ENCODE measurements at places on chromosomes 12 and 14.

DNA sequence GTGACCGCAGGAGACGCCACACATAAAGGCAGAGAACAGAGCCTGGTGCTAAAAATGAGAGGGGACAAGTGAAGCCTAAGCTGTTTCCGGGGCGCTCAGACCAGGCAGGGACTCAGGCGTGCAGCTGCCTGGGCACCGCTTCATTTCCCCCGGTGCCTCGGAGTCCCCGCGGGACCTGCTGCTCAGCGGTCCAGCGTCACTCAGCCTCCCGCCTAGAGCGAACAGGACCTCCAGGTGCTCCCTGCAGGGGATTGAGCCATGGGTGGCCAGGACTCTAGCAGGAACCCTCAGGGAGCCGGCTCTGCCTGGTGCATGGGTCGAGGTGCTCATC, 31.0 kb downstream of the CCDC85C start:
- DNase-seq = no peak

- no peak for DNase-seq
These were observed 3.0 kb upstream of the SERPINA1 start for GRCh38 chr14:94391281-94391975.

- no peak for DNase-seq
These were observed 88.7 kb upstream of the MUCL1 start for GRCh38 chr12:54765652-54766051.

DNA sequence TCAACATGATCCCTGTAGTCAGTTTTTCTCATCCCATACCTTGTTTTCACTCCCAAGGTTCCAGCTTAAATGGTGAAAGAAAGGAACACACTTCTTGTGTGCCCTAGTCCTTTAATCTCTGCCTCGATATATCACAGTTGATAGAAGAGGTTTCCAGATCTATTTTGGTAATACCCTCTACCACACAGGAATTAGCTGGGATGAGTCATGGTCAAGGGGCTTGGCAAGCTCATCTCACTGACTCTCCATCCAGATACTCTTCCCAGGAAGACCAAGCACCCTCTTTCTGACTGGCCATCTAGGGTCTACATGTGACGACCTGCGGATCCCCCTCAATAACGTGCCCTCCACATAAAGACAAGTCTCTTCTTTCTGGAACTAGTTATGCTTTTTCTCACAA, 277.9 kb downstream of the ITPR2 start:
- DNase-seq = no peak

DNA sequence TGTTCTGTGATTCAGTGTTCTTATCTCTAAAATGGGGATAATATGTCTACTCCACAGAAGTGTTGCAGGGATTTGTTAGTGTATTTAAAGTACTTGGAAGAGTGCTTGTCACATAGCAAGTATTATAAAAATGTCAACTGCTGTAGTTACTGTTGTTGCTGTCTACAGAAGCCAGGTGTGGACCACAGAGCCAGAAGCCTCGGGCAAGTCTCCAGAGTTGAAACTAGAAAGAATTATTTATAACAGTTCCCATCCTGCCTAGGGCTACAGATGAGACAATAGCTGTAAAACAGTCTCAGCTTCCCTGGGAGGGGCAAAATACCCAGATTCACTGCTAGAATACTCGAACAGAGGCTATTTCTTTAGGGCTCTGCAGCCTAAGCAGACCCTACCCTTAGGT, 55.4 kb upstream of the FUT8 start:
- DNase-seq = no peak

DNA sequence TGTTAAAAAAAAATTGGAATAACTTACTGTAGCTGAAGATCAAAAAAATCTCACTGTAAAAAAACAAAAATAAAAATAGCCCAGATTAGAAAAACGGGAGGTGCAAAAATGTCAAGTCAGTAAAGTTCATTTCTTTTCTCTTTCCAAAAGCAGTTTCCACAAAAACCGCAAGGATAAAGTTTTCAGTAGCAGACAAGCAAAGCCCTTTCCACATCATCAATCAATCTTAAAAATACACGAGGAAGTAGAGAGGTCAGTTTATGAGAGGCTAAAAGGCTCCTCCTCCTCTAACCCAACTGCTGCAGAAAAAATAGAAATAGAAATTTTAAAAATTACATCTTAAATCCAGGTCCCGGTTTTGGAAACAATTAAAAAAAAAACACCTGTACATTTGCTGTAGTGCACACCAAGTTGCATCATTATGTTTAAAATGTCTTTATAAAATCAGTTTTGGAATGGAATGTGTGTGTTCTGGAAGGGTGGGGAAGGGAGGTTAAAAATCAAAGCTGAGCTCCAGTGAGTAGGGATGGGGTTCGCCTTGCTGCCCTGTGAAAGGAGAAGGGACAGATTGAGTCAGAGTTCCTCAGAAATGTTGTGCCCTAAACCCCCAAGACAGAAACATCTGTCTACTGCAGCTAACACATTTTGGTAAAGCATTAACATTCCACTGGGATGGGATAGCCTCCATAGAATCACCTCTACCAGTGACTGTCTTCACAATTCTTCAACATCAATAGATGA, 5.8 kb downstream of the HNRNPC start:
- DNase-seq = no peak

- no peak for DNase-seq
These were observed 494.3 kb downstream of the CCER1 start for GRCh38 chr12:90460681-90461080.

GRCh38 chr12:120247621-120248030, 17.9 kb downstream of the PXN start:
- no peak for DNase-seq

GRCh38 chr12:111753144-111753881, 13.4 kb upstream of the ALDH2 start:
- DNase-seq = no peak

- no peak for DNase-seq
These were observed 47.4 kb downstream of the SAMD4A start for GRCh38 chr14:54614296-54614695.

DNA sequence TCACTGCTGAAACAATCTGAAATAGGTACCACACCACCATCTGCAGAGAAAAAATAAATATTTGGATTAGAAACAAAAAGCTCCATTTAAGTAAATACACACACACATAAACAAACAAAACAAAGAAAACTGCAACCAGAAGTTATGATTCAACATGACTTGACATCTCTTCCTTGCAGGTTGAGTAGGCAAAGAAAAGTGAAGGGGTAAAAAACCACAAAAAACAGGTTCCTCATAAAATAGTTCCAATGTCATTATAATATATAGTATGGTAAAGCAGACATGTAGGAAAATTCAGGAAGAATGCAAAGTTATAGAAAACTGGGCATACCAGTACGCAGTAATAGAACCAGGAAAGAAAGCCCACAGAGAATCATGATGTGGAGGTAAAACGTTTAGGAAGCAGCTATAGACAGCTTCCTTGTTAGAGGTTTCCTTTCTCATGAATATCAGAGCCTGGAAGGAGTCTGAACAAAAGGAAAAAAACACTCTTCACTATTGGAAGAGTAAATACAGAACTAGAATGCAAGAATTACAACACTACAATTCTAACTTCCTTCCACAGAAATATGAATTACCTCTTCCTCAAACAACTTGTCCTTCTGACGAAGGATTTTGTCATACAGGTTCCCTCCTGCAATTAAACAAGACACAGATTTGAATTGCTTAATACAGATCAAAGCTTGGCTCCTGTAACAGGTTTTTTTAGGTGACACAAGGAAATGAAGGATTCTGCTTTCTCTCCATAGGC, 6.1 kb downstream of the NEK9 start:
- no peak for DNase-seq

GRCh38 chr14:102196039-102196901, 56.6 kb downstream of the WDR20 start:
- no peak for DNase-seq
